Suppressor macrophage treated with lipopolysaccharide for 4 hours (primary cell): ENCODE measurements at places on chromosomes 1 and 21.

DNA sequence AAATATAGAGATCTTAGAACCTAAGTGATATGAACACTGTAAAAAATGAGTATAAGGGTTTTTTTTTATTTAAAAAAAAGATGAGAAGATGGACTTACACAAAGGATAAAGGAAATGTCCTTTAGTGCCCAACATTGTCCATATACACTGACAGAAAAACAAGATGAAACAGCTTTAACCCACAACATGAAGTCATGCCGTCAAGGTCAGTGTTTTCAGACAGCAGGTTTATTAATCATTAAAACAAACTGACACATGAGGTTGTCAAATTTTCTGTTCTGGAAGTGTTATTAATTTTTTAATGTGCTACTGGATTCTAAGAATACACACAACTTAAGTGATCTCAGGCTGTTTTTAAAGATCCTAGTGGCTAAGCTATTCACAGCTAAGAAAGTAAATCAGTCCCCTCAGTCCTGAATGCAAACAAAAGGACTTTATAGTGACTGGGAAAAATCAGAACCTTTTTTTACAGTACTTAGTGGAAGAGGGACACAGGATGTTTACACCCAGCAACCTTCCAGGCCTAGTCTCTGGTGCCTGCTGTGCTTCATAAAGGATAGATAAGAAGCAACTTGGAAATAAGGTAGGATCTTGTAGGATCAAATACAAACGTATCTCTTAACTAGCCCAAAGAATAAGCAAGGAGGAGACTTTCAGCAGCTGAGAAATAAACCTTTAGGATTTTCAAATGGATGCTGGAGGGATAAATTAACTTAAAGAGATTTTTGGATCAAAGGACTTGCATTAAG, 21.9 kb upstream of the PKN2 start:
- no peak for DNase-seq

DNA sequence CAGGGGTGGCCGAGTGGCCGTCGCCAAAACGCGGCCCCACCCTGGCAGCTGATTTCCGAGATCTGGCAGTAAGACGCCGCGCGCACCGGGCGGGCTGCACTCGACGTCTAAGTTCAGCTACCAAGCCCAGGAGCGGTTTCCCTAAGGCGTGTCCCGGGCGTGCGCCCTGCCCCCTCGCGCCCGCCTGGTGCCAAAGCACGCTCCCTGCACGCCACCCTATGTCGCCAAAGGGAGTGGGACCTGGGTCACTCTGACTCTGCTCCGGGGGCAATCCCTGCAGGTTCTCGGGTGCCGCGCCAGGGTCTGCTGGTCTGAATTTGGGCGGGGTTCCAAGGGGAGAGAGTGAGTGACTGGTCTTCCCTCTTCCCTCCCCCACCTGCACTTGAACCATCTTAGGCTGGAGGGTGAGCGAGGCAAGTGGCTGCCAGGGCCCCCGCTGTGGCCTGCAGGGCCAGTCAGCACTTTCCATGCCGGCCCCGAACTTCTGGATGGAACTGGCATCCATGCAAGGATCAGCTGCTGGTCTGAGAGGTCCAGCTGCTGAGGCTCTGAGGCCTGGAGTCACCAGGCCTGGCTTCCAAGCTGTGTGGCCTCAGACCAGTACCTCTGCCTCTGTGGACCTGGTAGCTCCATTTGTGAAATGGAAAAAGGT, at the start of gene LRRC38:
Gene LRRC38, minus strand, starts transcription at position 109 of the 652 bp plus-strand sequence. CDS start 410 bp downstream, outside the sequence.
- DNase-seq = peak; percentile 15

DNA sequence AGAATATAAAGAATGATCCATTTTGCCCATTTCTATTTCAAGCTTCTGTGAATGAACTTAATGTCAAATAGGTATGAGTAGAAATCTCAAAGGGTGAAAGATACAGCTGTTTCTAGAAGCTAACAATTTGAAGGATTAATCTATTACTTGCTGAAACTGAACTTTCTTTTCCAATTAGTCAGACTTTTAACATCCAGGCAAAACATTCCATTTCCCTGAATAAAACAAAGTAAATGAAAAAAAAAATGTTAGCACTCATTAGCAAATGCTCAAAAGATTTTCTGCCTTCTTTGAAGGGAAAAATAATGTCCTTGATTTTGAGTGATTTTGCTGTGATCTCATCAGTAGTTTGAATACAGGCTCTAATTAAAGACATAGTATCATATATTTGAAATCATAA, 447.6 kb upstream of the PRMT6 start:
- DNase-seq = no peak

GRCh38 chr1:18341291-18342069, 139.2 kb upstream of the KLHDC7A start:
- DNase-seq = no peak

GRCh38 chr1:7208647-7209180, 423.5 kb downstream of the CAMTA1 start:
- DNase-seq = no peak
